ENCODE measurements at places on chromosomes 16 and 17.

GRCh38 chr16:31134625-31135534 is 647 bp downstream of the PRSS8 start:
- no peak for DNase-seq

DNA sequence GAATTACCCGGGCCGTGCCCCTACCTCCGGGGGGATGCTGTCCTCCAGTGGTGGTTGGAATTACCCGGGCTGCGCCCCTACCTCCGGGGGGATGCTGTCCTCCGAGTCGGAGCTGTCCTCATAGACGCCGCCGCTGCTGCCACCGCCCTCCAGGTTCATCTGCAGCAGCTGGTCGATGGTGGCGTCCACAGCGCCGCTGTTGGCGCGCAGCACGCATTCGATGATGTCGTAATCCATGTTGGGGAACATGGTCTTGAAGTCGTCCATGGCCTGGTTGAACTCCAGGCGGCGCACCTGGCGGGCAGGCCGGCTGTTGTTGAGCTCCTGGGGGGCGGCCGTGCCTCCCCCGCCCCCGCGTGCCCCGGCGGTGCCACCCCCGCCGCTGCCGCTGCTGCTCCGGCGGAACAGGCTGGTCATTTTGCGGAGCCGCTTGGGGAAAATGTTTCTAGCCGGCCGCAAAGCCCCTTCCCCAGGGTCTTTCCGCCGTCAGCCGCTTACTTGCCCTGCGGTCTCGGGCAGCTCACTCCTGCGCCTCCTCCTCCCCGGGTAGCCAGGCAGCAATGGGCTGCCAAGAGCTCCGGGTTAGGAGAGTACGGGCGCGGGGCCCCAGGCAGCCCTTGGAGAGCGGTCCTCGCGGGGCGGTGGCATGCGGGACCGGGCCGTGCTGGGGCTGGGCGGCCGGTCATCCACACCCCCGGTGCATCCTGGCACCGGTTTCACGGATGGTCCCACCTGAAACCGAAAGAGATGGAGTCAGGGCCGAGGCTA is 35.5 kb upstream of the MRPS23 start:
- no peak for DNase-seq

DNA sequence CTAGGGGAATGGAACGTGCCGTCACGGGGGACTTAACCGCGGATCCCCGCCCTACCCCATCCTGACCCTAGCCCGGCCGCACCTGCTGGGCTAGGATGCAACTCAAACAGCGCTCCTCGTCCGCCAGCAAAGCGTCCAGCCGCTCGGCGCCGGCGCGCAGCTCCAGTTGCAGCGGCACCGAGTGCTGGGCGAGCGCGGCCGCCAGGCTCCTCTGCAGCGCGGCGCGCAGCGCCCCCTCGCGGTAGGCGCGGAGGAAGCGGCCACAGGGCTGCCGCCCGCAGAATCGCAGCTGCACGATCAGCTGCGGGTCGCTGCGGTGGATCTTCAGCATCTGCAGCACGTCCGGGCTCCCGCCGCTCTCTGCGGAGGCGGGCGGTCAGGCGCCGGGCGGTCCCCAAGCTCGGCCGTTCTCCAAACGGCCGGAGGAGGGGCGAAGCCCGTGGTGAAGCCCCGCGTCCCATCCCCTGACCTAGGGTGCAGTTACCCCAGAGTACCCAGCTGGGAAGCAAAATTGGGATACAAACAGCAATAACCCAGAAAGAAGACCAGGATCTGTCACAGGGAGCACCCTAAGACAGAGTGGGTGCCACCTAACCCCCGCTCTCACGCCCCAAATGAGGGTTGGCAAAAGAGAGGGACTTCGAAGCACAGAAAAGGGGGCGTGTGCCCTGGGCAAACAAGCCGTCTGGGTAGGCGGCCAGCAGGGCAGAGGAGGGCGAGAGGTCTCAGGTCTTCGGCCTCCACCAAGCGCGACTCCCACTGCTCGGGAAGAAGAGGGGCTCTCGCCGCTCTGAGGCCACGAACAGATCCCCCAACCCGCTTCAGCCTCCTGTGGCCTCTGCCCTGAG is 4.2 kb downstream of the TRADD start:
- peak; percentile 82 for DNase-seq

- no peak for DNase-seq
Observed at GRCh38 chr17:37562016-37562745, 47.0 kb downstream of the SYNRG start.

GRCh38 chr16:71610936-71611871 is 14.8 kb upstream of the MARVELD3 start:
- peak; percentile 81 for DNase-seq

DNA sequence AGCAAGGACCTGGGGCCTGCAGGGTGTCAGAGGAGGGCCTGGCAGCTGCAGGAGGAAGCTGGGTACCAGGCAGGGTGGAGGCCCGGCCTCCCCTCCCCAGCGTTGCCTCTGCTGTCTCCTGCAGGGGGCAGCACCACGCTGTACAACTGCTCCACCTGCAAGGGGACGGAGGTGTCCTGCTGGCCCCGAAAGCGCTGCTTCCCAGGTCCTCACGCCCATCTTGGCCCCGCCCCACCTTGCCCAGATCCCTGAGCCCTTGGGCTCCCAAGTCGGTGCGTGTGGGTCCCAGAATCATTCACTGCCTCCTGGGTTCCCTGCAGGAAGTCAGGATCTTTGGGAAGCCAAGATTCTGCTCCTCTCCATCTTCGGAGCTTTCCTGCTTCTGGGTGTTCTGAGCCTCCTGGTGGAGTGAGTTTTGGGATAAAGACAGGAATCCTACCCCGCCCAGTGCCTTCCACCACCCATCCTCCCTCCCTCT is 1.2 kb downstream of the TMEM95 start:
- peak; percentile 84 for DNase-seq

DNA sequence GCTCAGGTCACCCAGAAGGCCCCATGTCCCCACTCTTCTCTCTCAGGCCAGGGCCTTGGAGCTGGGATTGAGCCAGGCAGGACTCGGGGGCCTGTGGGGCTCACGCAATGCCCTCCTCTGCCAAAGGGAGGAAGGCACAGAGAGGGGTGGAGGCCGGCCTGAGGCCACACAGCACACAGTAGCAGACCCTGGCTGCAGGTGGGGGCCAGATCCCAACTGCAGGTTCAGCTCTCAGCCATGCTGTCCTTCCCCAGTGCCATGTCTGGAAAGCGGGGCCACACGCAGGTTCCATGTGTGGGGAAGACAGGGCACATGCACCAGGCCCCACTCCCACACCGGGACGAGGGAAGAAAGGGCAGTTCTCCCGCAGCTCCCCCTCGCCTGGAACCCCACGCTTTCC is 33.3 kb upstream of the ZFPM1 start:
- no peak for DNase-seq

- DNase-seq = no peak
Observed at GRCh38 chr17:51347851-51348584, 87.7 kb downstream of the UTP18 start.

- no peak for DNase-seq
Observed at GRCh38 chr16:29769507-29769906, 8.5 kb upstream of the ZG16 start.

GRCh38 chr17:47831003-47831933 is at the start of the genes LRRC46 and MRPL10:
Gene LRRC46 (plus strand): TSS chr17:47831670. CDS start chr17:47831990, 320 bp downstream.
Gene MRPL10 (minus strand): TSS chr17:47831541. CDS start chr17:47831511, 30 bp downstream.
- DNase-seq = peak; percentile 93
